ENCODE measurements at places on chromosomes 3 and 15.

- DNase-seq = no peak
Observed at GRCh38 chr3:8625991-8626390, 18.6 kb downstream of the SSUH2 start.

DNA sequence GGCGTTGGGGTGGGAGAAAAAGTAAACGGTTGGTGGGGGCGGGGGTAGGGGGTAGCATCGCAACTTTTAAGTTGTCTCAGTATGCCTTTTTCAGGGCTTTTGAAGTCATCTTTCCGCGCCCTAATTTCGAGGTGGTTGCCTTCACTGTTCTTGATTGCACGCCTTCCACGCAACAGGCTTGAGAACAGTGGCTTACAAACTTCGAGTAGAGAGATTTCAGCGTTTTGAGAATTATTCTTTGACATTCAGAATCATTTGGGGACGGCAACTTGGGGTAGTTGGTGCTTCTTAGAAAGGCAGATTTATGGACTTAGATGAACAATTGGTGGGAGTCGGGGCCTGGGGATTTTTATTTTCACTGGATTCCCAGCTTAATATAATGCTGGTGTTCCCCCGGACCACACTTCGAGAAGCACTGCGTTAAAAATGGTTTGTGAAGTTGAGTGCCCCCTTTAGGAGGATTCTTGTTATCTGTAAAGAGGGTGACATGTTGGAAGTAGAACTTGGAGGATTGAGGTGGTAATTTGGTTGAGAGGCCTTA is 880 bp downstream of the PPP4R2 start:
- DNase-seq = peak; percentile 1

- DNase-seq = no peak
Observed at GRCh38 chr3:191649626-191650025, 188.7 kb downstream of the PYDC2 start.

- no peak for DNase-seq
Observed at GRCh38 chr15:69557020-69557706, 104.5 kb downstream of the RPLP1 start.

GRCh38 chr15:92970656-92971055 is 70.5 kb downstream of the CHD2 start:
- DNase-seq = no peak

GRCh38 chr15:37072181-37072580 is 28.2 kb downstream of the MEIS2 start:
- DNase-seq = no peak

- DNase-seq = no peak
Observed at GRCh38 chr3:14821151-14821550, 2.4 kb downstream of the FGD5 start.

GRCh38 chr3:24199775-24200247 is 254.7 kb downstream of the NR1D2 start:
- no peak for DNase-seq

- no peak for DNase-seq
Observed at GRCh38 chr3:118011910-118012309, 1022.7 kb downstream of the IGSF11 start.

DNA sequence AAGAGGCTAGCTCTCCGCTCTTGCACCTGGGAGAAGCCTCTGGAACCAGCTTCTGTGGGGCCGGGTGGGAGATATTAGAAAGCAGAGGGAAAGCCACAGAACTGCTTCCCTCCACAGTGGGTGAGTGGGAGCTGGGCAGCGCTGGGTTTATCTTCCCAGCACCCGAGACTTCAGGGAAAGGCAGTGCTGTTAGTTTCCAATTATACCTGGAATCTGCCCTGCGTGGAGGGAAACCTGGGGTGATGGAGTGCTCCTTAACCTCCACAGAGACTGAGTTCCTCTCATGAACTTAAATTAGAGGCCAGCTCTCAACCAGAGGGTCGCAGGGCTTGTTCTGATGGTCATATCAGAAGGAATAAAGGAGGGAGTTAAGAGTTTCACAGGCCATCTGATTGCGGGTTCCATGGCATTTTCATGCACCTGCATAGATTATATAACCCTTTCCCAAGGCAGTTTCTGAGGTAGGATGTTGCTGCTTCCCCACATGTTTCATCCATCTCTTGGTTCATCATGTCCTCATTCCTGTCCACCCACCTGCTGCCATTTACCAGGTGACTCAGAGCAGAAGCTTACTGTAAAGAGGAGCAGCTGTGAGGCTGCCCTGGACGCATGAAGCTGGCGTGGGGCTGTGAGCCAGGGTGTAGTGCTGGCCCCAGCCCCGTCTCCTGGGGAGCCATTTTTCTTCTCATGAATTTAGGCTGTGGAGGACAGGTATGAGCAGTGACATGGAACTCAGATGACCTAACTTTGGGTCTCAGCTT is 42.5 kb downstream of the CA12 start:
- no peak for DNase-seq

DNA sequence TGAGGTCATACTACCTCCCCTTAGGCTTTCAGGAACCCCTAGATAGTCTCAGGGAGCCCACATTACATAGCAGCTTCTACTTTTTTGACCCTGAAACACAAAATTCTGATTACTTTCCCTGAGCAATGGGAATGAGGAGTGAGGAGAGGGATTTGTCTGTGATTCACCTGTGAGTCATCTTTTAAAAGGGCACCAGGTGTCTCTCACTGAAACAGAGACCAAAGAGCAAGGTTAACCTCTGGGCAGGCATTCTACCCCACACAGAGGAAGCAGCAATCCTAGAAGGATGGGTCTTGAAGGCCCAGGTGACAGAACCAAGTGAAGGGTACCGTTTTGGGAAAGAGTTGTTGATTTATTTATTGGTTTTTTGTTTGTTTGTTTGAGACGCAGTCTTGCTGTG is 31.1 kb upstream of the UBE2E2 start:
- no peak for DNase-seq

DNA sequence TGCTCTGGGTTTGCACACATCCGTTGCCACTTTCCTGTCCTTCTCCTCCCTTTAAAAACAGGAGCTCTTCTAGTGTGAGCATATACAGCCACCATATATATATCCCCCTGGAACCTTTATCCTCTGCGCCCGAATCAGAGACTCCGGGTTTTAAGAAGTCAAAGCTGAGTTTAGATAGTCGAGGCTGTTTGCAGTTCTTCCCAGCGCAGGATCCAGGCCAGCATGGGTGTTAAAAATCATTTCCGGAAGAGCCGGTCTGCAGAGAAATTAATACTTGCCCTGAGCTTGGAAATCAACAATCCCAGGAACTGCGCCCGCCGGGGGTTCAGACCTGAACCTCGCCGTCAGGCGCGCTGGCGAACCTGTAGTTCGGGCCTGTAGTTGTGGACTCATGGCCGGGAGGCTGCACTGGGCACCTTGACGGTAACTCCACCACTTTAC is 2.3 kb downstream of the SHOX2 start:
- no peak for DNase-seq

DNA sequence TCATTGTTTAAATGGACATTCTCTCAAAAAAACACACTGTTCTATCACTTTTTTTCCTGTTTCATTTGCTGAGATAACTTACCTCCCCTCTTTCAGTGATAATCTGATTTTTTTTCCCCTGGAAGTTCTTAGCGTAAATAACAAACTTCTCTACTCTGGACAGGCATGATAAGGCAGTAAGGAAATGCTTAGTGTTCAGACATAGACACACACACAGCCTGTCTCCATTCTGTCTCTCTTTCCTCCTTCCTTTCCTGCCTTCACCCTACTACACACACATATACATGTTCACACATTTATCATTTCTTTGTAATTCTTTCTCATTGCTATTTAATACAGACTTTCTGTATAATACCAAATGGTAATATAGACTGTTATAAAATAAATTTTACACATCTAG is 470.8 kb upstream of the ROBO1 start:
- no peak for DNase-seq

- no peak for DNase-seq
Observed at GRCh38 chr3:33322412-33322811, 45.2 kb downstream of the FBXL2 start.

DNA sequence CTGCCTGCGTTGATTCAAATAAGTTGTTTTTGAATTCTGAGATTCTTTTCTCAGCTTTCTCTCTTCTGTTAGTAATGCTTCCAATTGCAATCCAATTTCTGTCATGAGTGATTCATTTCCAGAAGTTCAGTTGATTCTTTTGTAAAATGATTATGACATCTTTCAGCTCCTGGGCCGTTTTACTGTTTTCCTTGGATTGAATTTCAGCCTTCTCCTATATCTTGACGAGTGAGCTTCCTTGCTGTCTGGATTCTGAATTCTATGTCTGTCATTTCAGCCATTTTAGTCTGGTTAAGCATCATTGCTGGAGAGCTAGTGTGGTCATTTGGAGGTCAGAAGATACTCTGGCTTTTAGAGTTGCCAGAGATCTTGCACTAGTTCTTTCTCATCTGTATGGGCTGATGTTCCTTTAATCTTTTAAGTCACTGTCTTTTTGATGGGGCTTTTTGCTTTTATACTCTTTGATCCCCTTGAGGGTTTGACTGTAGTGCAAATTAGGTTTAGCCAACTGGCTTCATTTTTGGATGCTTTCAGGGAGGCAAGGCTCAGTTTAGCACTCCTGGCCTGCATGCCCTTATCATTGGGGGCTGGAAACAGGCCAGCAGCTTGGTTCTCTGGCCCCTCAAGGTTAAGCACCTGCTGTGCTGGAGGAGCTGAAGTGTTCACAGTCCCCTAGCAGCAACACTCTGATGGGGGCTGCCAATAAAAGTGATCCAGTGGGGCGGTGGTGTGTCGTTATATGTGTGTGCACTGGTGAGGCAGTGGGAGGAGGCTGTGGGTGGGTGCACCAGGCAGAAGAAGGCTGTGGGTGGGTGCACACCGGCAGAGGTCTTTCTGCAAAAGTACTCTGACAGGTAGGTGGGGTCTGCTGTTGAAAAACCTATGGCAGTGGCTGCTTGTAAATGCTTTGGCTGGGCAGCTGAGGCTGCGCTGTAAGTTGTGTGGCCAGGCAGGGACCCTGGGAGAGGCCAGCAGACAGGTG is 51.2 kb downstream of the MCTP2 start:
- DNase-seq = no peak

GRCh38 chr3:129315998-129316247 is 37.3 kb downstream of the HMCES start:
- no peak for DNase-seq

- DNase-seq = no peak
Observed at GRCh38 chr15:86611417-86612040, 531.9 kb downstream of the AGBL1 start.

GRCh38 chr3:14967285-14967684 is 19.9 kb downstream of the NR2C2 start:
- DNase-seq = no peak

- DNase-seq = no peak
Observed at GRCh38 chr15:81190922-81191507, 5.7 kb upstream of the IL16 start.

GRCh38 chr3:1987980-1988379 is 110.7 kb upstream of the CNTN4 start:
- no peak for DNase-seq

DNA sequence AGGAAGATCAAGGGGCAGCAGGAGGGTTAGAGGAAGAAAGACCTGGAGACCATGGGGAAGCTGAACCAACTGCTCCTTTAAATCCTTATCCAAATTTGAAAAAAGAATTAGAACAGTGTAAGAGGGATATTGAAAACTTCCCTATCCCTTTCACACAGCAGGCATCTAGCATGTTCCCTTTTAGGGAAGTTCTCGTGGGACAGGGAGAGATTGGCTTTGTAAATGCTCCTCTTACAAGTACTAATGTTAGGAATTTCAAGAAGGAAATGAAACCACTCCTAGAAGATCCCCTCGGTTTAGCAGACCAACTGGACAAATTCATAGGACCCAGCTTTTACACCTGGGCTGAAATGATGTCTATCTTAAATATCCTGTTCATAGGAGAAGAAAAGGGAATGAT is 41.5 kb downstream of the PPCDC start:
- no peak for DNase-seq

GRCh38 chr3:193563426-193563825 is 8.7 kb upstream of the ATP13A4 start:
- DNase-seq = no peak

GRCh38 chr15:78415284-78415683 is 22.7 kb upstream of the IREB2 start:
- DNase-seq = no peak

DNA sequence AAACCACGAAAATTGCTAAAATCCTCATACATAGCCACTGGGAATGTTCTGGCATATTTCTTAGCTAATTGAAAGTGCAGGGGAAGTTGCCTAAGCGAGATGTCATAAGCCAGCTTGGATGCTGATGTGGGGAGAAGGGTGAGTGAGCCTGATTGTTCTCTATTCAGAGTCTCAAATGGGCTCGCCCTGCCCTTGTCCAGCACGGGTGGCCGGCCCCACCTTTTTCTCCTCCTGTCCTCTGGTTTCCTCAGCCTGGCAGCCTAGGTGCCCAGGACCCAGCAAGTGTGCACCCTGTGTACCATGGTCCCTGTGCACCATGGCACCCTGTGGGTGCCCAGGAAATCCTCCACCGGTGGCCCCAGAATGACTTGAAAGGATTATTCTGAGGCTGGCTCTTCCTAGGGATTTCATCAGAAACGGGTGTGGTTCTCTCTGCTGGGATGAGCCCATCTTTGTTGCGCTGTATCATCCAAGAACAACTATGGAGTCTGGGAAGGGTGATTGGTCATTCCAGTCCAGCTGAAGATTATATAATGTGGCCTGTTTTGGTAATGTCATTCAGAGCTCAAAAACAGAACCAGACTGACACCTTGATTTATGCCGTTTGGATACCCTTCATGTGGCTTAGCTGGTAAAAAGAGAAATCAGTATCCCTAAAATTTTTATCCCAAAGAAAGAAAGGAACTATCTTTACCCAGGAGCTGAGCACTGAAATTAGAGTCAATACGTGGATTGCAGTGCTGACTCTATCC is 150.8 kb upstream of the BHLHE40 start:
- DNase-seq = no peak

DNA sequence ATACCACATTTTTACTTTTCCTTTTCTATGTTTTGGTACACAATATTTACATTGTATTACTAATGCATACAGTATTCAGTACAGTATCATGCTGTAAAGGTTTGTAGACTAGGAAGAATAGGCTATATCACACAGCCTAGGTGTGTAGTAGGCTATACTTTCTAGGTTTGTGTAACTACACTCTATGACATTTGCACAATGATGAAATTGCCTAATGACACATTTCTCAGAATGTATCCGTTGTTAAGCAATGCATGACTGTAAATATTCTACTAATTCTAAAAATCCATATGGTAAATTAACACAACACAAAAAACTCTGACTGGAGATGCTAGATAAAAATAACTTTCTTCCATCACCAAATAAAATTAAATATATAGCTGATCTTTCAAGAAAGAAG is 16.2 kb downstream of the NEDD4 start:
- no peak for DNase-seq

DNA sequence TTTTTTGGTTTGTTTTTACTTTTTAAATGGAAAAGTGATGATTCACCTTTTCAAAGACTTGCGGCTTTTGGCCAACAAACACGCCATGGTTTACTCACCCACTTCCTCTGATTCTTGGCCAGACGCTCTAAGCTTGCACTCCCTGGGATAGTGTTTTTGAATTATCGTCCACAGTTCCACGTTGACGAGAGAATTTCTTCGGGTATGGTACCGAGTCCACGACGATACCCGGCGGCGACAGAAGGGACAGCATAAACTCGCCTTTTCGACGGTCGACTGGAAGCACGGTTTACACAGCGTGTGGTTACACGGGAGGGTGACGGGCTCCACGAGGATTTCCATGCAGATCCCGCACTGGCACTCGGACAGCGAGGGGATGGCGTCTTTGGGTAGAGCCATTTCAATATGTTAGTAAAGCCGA is 783 bp downstream of the RNF168 start:
- DNase-seq = peak; percentile 42
